Stimulated activated naive B cell treated with anti-CD40 and anti-IgM and Interleukin-4, amounts not matched to agents 10 μg/mL and 1 μg/mL and 100 μg/mL, for 72 hours (primary cell): ENCODE measurements at places on chromosomes 11 and 22.
A peak's percentile ranks its signal among the peaks of the same experiment; 100 is the strongest.

DNA sequence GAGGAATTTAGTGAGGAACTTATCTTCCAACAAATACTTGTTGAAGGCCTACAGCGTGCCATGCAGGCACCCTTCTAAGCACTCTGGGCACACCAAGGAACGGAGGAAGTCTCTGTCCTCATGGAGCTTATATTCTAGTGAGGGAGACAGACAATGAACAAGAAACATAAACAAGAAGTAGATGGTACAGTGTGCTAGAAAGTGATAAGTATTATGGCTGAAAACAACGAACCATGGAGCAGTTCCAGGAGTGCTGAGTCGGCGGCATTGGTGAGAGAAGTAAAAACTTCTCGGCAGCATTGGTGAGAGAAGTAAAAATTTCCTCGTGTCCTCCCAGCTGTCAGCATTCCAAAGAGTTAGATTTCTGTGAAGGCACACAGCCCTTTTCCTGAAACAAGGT is 53.2 kb downstream of the FAM76B start:
- no peak for DNase-seq

- no peak for DNase-seq
Observed at GRCh38 chr11:2290351-2290841, 11.3 kb downstream of the C11orf21 start.

- DNase-seq: no peak
Observed at GRCh38 chr22:25375683-25376082, 156.2 kb downstream of the CRYBB2 start.

DNA sequence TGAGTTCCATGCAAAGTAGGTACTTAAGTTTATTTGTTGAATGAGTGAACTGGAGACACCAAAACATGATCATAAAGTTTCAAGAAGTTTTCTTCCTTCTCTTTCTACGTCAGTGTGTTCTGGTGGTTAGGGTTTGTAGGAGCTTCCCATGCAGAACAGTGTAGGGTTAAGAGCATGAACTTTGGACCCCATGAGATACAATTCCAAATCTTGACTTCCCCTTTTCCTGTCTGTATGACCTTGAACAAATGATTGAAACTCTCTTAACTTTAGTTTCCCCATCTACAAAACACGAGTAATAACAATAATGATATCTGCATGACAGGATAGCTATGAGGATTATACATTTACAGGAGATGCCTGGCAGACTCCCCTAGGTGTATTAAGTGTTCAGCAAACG is 41.0 kb upstream of the TENM4 start:
- no peak for DNase-seq

DNA sequence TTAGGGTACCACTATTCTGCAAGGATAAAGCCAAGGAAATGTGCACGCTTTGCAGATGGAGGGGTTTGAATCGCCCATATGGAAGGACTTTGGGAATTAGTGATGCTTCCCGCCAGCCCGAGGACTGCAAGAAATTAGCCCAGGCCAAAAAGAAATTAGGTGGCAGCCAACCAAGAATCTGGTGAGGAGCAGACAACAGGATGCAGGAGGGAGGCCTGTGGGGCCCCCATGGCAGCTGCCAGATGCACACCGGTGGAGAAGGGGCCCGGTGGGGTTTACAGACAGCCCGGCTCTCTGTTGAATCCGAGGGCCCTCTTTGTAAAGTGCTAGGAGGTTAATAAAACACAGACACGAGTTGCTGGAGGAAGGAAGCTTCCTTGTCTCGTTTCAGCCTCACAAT is 73.5 kb downstream of the TIMP3 start:
- DNase-seq: no peak

DNA sequence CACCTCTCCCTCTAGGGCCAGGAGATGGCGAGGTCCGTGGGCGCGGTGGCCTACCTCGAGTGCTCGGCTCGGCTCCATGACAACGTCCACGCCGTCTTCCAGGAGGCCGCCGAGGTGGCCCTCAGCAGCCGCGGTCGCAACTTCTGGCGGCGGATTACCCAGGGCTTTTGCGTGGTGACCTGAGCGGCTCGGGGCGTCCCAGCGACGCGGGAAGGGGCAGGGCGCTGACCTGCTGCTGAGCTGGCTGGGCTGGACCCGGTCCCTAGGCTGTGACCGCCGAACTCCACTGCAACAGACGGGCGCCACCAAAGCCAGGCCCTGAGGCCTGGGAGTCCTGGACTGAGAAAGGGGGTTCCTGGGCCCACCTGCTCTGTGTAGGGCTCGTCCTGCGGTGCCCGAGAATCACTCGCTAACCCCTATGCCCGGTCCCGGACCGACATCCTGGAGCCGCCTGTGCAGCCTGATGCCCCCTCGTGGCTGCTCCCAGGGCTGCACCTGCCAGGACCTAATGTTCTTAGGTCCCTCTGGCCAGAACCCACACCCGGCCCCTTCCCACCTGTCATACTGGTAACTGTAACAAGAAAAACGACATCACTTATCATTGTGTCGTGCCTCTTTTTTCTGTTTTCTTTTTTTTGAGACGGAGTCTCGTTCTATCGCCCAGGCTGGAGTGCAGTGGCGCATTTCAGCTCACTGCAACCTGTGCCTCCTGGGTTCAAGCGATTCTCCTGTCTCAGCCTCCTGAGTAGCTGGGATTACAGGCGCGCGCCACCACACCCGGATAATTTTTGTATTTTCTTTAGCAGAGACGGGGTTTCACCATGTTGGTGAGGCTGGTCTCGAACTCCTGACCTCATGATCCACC is 15.0 kb downstream of the RHOD start:
- DNase-seq: peak; percentile 55

- DNase-seq: no peak
Observed at GRCh38 chr22:29964776-29965175, 81.8 kb downstream of the MTMR3 start.

- DNase-seq: no peak
Observed at GRCh38 chr22:50612528-50613221, 12.1 kb downstream of the MAPK8IP2 start.

GRCh38 chr11:73388265-73389133 is 12.3 kb downstream of the RELT start:
- no peak for DNase-seq

GRCh38 chr11:1150116-1150515 is 7.6 kb upstream of the MUC5AC start:
- DNase-seq: no peak

GRCh38 chr11:34050581-34051348 is 766 bp upstream of the CAPRIN1 start:
- DNase-seq: no peak

GRCh38 chr11:123135863-123136446 is 59.1 kb downstream of the CLMP start:
- no peak for DNase-seq

DNA sequence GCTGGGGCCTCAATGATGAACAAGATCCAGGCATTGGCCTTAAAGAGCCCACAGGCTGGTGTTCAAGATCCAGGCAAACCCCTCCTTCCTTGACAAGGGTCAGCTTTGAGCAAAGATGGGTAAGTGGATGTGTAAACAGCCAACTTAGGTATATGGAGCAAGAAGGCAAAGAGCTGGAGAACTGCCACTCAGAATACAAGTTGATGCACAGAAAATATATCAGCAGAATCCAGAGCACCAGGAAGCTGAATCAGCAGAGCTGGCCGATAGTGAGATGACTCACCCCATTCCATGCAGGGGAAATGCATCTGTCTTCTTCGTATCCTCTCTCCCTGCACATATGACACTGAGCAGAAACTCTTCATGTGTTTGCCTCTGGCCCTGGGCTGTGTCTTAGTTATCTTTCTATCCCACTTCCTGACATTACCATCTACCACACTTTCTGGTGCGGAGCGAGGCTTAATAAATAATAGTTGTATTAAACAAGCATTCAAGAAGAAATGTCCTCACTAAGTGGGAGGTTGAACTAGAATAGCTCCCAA is 57.8 kb downstream of the ENDOD1 start:
- DNase-seq: no peak

GRCh38 chr11:20658135-20658534 is 11.3 kb upstream of the NELL1 start:
- DNase-seq: no peak

DNA sequence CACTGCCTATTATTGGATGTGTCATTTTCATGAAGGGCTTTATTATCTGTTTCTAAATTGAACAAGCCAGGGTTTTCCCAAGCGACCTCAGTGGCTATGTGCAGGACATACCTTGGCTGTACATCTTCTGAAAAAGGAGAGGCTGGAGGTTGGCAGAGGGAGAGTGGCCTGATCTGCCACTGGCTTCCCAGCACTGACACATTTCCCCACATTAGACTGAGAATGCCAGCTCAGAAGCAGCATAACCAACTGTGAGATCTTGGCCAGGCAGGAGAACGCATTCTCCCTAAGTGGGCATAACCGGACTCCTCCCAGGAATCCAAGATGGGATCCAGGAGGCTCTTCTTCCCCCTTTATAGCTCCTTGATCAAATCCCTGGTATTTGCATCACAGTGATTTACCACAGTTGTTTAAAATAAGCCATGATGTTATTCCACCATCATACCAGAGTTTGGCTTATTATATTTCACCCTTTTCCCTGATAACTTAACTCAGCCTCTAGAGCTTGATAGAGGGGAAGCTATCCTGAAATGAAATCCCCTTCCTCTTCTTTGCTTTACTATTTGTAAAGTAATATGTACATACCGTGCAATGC is 33.8 kb downstream of the AMOTL1 start:
- DNase-seq: no peak

GRCh38 chr11:30522536-30523243 is 63.5 kb downstream of the MPPED2 start:
- DNase-seq: no peak

DNA sequence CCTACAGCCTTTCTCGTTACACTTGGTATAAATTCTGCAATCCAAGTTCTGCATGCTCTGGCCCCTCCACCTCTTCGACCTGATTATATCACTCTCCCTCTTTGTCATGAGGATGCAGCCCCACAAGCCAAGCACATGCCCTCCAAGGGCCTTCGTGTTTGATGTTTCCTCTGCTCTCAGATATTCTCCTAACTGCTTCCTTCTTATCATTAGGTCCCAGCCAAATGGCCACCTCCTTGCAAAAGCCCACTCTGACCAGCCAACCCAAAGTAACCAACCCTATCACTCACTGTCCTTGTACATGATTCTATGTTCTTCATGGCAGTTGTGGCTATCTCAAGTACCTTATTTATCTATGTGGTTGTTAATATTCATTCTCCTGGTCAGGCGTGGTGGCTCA is 38.3 kb upstream of the LRRC55 start:
- DNase-seq: no peak

DNA sequence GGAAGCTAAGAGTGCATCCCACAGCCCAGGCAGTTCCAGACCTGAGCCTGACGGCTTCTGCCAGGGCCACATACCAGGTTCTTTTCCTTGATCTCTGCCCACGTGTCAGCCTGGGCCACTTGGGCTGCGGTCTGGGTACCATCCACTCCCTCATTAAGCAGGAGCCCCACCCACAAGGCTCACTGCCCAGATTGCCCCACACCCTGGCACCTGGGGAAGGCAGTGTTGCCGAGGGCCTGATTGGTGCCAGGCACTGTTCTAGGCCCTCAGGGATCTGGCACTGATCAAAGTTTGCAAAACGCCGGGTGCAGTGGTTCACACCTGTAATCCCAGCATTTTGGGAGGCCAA is 15.4 kb downstream of the GGA1 start:
- DNase-seq: no peak

- peak; percentile 9 for DNase-seq
Observed at GRCh38 chr11:64489831-64490441, 101.1 kb upstream of the SLC22A12 start.

GRCh38 chr11:126521196-126521595 is 165.7 kb downstream of the ST3GAL4 start:
- no peak for DNase-seq
